Stimulated activated CD8-positive, alpha-beta memory T cell treated with anti-CD3 and anti-CD28 coated beads, Interleukin-2, amount 100 ng/mL, for 48 hours (primary cell): ENCODE measurements at places on chromosomes 2 and 18.
A peak's percentile ranks its signal among the peaks of the same experiment; 100 is the strongest.

GRCh38 chr2:160465406-160465805 lies 28.2 kb downstream of the RBMS1 start:
- no peak for DNase-seq

DNA sequence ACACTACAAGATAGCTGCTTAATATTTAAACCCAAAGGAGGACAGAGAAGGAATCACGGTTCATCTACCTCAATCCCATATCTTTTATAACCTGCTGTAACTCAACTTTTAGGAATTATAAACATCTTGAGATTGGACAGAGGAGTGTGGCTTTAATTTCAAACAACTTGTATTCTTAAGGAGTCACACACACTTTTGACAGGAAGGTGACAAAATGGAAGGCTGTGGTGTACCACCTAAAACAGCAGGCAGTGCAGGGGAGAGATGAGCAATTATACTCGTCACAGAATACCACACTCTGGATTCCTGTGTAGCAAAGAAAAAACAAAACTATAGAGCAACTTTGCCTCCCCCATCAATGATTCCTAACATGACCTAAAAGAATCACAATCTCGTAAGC lies 194.8 kb downstream of the ZEB2 start:
- DNase-seq: no peak

- no peak for DNase-seq
Measured at GRCh38 chr2:128720080-128721022, 401.7 kb upstream of the HS6ST1 start.

GRCh38 chr2:117832332-117832731 lies 17.8 kb downstream of the DDX18 start:
- DNase-seq: no peak

GRCh38 chr2:23427976-23428375 lies 43.0 kb downstream of the KLHL29 start:
- DNase-seq: no peak

GRCh38 chr18:22711192-22711685 lies 221.9 kb upstream of the RBBP8 start:
- no peak for DNase-seq

GRCh38 chr2:204344119-204344518 lies 201.2 kb upstream of the PARD3B start:
- DNase-seq: no peak

GRCh38 chr2:150850641-150851040 lies 363.2 kb upstream of the RND3 start:
- DNase-seq: no peak

- DNase-seq: no peak
Measured at GRCh38 chr18:4640349-4641012, 185.4 kb upstream of the DLGAP1 start.

DNA sequence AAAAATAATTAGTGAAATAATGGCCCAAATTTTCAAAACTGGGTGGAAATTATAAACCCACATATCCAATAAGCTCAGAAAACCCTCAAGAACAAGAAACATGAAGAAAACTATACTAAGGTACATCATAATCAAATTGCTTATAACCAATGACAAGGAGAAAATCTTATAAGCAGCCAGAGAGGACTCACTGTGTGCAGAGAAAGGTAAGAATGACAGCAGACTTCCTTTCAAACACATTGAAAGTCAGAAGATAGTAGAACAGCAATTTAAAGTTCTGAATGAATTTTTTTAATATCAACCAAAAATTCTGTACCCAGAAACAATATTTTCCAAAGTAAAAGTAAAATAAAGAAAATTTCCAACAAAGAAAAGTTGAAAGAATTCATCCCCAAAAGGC lies 197.7 kb upstream of the RAB12 start:
- DNase-seq: no peak

DNA sequence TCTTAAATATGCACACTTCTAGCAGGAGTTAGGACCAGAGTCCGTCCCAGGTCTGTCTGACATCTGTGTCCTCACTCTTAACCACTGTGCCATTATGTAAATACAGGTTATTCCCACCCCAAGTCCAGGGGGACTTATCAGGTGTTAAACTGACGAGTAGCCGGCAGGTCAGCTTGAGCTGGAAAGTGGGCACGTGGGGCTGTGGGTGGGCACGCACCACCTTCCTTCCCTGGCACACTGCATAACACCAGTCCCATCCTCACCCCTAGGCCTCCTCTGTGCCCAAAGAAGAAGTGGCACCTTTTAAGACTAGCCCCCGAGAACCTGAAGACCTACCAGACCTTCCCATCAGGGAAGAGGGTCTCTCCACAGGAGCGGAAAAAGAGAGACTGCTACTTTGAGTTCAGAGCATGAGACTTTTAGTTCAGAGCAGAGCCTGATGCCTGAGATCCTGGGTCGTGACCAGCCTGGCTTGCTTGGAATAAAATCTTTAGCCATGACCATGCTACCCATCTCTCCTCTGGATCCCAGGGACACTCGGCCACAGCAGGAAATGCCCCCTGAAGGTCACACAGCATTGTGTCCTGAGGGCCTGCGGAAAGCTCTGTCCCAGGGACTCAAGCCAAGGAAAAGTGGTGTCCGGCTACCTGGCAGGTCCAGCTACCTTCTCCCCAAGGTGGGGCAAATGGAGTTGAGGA lies 62.0 kb downstream of the CIB4 start:
- no peak for DNase-seq

DNA sequence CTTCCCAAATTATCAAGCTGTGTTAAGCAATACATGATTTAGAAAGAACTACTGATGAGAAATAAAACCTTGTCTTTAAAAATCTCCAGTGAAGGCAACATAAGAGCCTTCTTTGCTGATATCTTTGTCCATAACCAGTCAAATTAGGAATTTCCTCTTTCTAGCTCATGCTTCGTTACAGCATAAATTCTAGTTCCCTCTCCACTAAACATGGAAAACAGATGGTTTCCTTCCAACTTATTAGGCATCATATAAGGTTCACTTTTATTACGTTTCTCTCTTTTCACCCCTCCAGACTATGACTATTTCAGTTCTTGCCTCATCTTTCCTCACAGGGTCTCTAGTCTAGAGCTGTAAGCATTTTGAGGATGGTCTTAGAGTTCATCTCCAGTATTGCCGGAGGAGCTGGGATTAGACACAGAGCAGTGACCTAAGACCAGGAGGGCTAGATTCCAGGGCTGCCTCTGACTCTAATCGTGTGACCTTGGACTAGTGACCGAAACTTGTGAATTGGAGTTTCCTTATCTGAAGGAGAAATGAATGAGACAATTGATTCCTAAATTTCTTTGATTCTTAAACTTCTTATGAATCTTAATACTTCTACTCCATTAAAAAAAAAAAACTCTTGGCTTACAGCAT lies 195.5 kb upstream of the APCDD1 start:
- no peak for DNase-seq

- DNase-seq: no peak
Measured at GRCh38 chr18:5943514-5943913, 48.2 kb upstream of the TMEM200C start.

- no peak for DNase-seq
Measured at GRCh38 chr2:149597668-149598326, 10.2 kb upstream of the MMADHC start.

- no peak for DNase-seq
Measured at GRCh38 chr2:134540990-134541389, 177.8 kb downstream of the TMEM163 start.

DNA sequence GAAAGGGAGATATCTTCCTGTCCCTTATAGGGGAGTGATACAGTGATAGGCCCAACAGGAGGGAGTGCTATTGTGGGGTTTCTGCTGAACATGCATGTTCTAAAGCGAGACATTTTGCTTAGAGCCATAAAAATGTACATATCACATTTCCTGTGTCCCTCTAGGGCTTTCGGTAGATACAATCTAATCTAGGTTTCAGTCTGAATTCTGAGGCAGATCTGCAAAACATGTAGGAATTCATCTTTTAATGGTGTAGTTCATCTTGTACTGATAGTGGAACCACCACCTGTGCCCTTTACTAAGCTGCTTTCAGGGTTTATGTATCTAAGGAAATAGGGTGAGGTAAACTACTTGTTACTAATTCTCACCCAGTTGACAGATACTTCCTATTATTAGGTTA lies 73.8 kb downstream of the SPTBN1 start:
- DNase-seq: no peak

DNA sequence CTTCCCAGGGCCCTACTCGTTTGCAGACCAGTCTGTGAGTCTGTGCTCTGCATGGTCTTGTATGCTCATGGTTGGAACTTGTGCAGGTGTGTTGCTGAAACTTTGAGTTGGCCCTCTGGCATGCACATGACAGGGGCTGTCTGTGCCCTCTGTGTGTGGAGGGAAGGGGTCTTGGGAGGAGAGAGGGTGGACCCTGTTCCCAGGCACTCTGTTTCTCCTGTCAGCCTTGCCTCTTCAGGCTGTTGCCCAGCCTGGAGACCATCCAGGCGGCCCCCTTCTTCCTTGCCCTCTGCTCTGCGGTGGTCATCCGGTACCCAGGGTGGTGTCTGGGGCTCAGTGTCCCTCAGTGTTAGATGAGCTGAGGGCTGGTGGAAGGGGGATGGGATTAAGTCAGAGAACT lies 39.5 kb downstream of the TET3 start:
- no peak for DNase-seq

DNA sequence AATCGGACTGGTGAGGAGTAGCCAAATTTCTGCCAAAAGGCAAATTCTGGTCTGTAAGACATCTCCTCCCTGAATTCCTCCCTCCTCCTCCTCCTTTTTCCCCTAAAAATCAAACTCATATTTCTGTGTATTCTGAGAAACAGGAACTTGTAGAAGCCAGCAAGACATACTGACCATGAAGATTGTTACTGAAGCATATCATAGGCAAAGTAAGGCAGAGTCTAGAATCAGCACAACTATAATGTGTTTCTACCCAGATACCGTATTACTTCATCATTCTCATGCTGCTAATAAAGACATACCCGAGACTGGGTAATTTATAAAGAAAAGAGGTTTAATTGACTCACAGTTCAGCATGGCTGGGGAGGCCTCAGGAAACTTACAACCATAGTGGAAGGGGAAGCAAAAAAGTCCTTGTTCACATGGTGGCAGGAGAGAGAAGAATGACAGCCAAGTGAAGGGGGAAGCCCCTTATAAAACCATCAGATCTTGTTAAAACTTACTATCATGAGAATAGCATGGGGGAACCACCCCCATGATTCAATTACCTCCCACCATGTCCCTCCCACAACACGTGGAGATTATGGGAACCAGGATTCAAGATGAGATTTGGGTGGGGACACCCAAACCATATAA lies 24.9 kb upstream of the EPC2 start:
- no peak for DNase-seq

DNA sequence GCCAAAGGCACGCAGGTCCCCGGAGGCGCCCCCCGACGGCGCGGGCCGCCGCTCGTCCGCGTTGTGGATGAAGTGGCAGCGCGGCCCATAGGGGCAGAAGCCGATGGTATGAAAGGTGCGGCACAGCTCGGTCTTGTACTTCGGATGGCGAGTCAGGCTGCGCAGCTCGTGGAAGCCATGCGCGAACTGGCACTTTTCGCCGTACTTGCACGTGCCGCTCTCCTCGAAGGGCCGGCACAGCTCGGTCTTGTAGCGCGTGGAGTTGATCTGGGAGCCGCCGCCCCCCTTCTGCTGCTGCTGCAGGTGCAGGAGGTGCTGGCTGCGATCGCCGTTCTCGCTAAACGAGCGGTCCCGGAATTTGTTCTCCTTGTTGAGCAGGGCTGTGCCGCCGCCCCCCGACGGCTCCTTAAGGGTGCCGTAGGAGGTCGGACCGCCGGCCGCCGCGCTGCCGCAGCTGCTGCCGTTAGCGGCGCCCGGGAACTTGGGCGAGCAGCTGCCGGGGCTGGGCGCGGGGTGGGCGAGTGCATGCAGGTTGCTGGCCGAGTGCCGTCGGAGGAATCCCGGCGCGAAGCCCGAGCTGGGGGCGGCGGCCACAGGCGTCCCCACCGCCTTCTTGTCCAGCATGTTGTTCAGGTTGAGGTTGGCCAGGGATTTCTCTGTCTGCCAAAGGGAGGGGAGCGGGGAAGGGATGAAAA lies 1.2 kb downstream of the ZFP36L2 start:
- DNase-seq: peak; percentile 49

DNA sequence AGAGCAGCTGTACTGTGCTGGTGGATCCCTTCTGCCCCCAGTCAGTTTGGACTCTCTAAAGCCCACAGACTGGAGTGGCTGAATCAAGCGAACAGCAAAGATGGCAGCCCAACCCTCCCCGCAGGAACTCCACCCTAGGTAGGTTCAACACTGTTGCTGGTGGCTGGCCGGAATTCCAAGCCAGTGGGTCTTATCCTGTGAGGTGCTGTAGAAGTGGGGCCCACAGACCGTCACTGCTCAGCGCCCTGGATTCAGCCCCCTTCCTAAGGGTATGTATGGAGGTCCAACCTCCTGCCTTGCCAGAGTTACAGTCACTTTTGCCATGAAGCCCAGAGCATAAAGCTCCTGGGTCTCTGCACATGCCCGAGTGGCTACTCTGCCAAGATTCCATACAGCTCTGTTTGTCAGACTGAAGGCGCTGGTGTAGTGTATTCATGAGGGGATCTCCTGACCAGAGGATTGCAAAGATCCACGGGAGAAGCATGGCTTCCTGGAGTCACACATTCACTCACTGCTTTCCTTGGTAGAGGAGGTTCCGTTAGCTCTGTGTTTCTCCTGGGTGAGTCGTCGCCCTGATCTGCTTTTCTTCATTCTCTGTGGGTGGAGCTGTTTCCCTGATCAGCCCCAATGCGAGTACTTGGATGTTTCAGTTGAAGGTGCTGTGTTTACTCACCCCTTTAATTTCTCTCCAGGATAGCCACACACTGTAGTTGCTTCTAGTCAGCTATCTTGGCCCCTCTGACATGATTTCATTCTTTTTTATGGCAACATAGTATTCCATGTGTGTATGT lies 293.6 kb upstream of the THUMPD2 start:
- DNase-seq: no peak

- DNase-seq: no peak
Measured at GRCh38 chr18:36200354-36200771, 13.1 kb downstream of the MOCOS start.

DNA sequence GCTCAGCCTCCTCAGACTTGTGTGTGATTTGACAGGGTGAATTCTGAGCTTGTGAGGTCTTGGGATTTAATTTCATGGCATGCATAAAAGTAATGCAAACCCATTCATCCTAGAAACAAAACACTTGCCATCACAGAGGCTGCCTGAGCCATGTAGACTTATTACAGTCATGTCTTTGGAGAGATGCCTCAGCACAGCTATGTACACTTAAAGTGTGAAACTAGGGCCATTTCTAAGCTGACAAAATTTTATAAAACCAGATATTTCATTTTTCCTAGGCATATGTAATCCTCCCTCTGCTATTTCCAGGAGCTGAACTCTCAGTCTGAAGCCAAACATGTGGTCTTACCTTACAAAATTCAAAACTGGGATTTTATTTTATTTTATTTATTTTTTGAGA lies 322.2 kb upstream of the SPHKAP start:
- no peak for DNase-seq

- DNase-seq: no peak
Measured at GRCh38 chr2:50875561-50875960, 156.4 kb downstream of the NRXN1 start.

GRCh38 chr2:117958186-117958585 lies 55.7 kb downstream of the CCDC93 start:
- no peak for DNase-seq

DNA sequence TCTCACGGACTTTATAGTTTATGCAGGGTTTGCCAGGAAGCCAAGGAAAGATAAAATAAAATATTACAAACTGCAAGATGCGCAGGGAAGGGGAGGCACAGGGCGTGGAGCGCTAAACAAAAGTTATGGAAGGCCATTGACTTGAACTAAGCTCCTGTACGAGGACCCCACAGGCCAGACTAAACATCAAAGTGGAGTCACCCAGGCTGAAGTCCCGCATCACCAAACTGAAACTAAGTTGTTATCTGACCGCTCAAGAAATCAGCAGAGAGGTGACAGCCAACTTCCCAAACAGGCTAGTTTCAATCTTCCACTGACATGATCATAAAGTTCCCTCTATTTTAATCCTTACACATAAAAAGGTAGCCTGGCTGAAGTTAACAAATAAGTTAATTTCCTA lies 90.5 kb upstream of the YWHAQ start:
- no peak for DNase-seq
